ENCODE measurements at places on chromosomes 7 and 10.

DNA sequence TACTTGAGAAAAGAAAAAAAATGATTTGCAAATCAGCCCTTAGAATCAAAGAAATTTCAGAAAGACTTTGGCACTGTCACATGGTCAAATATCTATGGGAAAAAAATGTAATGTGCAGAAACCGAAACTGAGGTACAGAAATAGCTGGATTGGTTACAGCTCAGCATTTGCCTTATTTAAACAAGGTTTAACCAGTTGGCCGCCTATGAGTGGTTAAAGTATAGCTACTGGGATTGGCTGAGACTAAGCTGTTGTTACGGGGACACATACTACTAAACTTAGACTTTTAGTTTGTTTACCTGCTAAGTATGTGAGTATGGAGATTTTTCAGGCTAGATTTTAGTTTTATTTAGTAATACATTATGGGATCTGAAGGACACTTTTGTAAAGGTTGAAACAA lies 38.6 kb downstream of the SFTPD start:
- DNase-seq, result no peak

DNA sequence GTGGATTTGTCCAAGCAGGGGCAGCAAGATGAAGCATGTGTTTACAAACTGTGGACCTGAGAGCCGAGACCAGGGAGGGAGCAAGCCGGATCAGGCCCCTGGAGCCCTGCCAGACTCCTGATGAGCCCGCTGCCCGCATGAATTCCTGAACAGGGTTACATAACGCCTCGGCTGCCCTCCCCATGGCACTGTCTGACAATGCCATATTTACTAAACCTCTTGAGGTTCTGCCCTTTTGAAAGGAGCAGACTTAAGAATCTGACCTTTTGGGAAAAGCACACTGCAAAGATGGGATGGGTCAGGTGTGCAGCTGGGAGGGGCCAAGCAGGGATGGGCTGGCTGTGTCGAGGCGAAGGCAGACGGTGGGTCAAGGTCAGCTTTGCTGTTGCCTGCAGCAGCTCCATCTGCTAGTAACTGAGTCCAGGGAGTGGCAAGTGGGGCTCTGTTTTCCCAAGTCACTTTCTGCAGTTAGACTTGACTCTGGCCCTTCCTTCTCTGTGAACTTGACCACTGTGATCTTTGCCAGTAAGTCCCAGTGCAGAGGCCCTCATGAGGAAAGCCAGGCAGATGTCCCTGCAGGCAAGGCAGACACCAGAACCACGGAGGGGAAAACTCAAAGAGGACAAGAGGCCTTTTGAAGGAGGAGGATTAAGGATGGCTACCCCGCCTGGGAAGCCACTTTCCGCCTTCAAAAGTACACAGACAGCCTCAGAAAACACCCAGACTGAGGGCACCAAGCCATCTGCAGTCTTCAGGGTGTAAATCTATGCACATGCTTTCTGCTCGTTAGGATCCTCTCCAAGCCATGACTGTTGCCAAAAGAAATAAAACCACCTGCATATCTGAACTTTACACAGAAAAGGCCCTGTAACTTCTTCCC lies 175.8 kb downstream of the TNS3 start:
- DNase-seq, result peak; percentile 66

DNA sequence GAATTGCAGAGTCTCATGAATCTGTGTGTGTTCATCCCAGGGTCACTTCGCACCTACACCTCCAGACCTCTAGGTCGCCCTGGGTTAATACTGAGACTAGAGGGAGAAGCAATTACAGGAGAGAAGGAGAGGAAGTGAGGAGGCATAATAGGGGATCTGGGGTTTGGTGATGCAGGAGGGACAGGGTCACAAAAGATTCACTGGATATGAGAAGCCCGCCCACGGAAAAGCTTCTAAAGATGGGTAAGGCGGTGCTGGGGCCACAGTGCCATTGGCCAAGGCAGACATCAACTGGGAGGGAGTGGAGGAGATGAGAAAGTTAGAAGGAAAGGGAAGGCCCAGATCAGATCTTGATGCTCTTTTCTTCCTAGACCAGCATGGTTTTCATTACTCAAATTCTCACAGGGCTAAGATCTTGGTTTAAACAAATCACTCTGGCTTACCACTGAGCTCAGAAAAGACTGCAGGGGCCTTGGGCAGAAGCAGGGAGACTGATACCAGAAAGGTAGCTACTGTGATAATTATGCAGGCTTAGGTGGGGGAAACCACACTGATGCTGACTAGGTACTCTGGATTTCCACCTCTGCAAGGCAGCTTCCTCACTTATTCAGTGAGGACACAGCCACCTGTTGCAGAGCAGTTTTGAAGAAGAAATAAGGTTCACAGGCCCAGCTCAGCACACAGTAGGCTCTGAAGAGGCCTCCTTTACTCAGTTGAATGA lies 17.4 kb upstream of the ZNF273 start:
- no peak for DNase-seq

GRCh38 chr7:97446361-97446760 lies 285.5 kb upstream of the TAC1 start:
- no peak for DNase-seq

DNA sequence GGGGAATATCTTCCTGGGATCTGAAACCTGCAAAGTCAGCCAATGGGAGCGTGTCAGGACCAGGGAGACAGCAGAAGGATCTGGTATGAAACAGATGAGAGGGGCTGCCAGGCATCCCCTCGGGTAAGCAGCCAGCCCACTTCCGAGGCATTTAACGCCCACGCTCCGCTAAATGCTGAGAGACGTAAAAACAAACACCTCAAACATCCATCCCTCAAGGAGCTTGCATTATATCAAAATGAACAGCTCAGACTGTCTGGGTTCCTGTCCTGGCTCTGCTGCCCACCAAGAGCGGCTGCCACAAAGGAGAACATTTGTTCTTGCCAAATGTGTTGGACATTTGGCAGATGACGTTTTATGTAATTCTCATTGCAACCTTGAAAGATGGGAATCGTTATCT lies 7.0 kb upstream of the SERPINE1 start:
- no peak for DNase-seq

- DNase-seq, result no peak
Measured at GRCh38 chr10:92627845-92628480, 35.0 kb downstream of the KIF11 start.

DNA sequence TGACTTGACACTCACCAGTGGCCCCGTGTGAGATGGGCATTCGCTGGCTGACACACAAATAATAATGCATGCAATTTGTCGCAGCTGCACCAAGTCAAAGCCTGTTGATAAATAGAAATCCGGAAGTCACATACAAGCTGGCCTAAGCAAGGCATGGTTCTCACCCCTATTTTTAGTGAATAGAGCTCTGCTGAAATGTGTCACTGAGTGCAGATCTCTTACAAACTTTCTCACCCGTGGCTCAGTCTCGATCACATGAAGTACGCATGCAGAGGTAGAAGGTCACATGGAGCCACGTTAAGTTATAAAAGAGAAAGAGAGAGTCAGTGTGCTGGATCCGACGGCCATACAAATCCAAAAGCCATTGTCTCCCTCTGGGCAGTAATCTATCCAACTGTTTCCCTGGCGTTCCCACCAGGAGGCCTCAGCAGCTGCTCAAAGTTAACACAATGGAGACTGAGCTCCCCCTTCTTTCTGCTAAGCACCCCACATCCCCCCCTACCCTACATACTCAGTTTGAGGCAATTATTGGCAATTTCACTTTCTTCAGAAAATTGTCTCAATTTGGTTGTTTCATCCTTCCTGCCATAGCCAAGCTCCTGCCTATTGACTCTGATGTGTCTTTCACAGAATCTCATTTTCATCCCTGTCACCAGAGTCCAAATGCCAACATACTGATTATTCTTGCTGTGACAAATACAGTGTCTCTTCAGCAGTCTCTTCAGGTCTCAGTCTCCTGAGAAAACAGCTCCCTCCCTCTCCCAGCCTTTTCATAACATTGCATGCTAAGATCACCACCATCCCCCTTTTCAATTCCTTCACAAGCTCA lies 473.3 kb upstream of the NRP1 start:
- no peak for DNase-seq

Measured in uterus (tissue), 4 donors.